ENCODE measurements at places on chromosomes 4 and X.

- DNase-seq = no peak
These were observed 103.7 kb downstream of the PSAPL1 start for GRCh38 chr4:7330811-7331681.

GRCh38 chr4:148787831-148788477 lies 345.7 kb upstream of the NR3C2 start:
- DNase-seq = peak; percentile 54

GRCh38 chr4:113221990-113222389 lies 172.5 kb downstream of the ANK2 start:
- DNase-seq = peak; percentile 46

- no peak for DNase-seq
These were observed 94.9 kb downstream of the ENPP6 start for GRCh38 chr4:184122631-184123408.

GRCh38 chr4:160563552-160564282 lies 1460.8 kb downstream of the RAPGEF2 start:
- no peak for DNase-seq

DNA sequence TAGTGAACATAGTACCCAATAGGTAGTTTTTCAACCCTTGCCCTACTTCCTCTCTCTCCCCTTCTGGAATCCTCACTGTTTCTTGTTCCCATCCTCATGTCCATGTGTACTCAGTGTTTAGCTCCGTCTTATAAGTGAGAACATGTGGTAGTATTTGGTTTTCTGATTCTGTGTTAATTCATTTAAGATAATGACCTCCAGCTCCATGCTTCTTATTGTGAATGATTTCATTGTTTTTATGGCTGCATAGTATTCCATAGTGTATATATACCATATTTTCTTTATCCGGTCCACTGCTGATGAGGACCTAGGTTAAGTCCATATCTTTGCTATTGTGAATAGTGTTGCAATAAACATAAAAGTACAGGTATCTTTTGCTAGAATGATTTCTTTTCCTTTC lies 31.0 kb downstream of the IRF2 start:
- no peak for DNase-seq

GRCh38 chr4:155974476-155974749 lies 20.7 kb upstream of the CTSO start:
- DNase-seq = no peak

- peak; percentile 42 for DNase-seq
These were observed 478.0 kb downstream of the KCNIP4 start for GRCh38 chr4:21470535-21470934.

DNA sequence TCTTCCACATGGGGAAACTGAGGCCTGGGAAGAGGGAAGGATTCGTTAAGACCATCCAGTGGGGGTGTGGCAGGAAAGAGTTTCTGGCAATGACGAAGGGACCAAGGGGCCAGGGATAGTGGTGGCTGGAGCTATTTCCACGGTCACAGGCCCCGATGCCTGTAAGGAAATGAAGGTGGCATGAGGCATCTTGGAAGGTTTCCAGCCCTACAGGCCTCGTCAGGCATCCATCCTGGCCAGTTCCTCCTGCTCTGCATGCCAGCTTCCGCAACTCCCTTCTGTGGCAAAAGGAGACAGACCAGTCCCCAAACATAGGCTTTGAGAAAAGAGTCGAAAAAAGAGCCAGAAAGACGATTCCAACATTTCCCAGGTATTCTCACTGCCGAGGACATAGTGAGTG lies 9.2 kb upstream of the C4orf50 start:
- DNase-seq = no peak

- DNase-seq = no peak
These were observed 74.6 kb upstream of the EXOC1L start for GRCh38 chr4:55745014-55745413.

GRCh38 chr4:39063430-39063829 lies 1.4 kb downstream of the KLHL5 start:
- no peak for DNase-seq

GRCh38 chr4:124535003-124535402 lies 177.5 kb downstream of the ANKRD50 start:
- DNase-seq = no peak

DNA sequence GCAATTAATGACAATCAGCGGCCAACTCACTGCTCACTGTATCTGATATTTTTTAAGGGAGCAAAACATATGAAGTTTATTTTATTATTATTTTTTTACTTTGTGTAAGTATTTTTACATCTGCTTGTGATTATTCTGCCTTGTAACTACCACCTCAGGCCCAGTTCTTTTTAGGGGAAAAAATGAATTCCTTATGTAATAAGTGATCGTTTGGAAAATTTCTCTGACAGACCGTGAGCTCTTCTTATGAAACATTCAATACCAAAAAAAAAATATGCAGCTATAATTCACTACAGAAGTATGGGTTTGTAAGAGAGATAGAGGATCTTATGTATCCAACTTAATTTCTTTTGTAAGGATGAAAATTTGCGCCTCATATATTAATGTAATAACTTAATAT lies 33.5 kb upstream of the STOX2 start:
- no peak for DNase-seq

DNA sequence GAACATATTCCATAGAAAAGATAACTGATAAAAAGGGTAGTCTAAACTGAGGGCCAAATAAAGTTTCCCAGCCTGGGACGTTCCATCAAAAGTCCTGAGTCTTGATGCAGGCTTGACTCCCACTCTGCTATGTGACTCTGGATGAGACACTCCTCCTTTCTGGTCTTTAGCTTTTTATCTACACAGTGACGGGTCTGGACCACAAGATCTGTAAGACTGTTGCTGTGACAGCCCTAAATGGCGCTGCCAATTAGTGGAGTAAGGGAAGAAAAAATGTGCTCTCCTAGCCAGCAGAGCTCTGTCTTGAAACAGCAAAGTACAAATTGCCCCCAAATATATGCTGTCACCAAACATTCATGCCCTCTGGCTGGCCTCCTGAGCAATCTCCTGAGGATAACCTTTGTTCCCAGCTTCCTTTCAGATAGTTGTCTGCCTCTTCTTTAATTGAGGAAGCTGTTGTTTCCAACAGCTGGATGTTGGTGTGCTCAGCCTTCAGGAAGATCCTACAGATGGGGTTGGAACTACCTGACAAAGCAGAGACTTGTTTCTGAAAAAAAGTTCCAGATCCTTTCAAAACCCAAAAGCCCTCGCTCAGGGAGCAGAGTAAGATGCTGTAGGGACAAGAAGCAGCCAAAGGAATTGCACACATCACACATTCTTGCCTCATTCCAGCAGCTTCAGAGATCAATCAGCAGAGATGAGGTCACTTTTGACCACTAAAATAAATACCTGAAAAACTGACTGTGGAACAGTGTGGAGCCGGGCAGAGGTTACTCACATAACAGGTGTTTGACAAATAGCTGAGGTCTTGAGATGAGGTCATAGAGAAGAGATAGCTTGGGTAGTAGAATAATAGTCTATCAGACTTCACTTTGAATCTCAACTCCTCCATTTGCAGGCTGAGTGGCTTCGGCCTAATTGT lies 383.4 kb upstream of the FGF13 start:
- DNase-seq = peak; percentile 50

DNA sequence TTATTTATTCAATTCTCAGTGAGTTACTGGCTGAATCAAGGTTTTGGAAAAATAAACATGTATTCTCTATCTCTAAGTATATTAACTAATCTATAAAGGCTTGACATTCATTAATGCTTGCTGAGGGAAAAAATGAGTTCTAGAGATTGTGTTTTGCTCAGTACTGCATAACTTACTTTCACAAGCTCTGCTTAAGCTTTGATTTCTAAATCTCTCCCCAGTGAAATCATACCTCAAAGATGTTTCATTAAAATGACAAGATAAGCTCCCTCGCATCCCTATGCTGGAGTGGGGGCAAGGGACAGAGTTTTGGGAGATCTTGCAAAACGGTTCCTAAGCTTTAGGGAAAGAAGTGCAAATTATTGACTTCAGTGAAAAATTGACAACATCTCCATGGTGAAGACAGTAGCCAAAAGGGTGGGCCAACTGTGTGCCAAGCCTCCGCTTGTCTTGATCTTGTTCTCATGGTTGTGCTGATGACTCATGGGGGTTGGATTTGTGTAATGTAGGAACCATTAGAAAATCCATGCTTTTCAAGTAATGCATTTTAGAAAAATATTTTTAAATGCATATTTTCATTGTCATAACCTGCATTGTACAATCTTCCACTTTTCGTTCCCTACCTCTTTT lies 521.4 kb downstream of the RPA4 start:
- DNase-seq = no peak

DNA sequence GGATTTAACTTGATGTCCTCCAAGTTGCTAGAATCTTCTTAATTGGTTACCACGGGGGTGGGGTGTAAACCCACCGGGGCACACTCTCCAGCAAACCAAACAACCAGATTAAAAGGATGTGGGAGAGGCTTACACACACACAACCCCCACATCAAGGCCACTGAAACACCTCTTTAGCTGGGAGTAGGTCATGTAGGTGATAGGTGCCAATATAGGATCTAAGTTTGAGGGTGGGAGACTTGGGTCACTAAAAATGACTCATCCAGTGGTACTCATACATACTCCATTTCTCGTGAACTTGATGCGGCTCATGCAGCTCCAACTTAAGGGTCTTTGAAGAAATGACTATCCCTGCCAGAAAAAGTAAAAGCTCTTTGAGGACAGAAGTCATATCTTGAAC lies 20.5 kb upstream of the CD40LG start:
- DNase-seq = no peak

- no peak for DNase-seq
These were observed 79.9 kb downstream of the CPZ start for GRCh38 chr4:8672486-8672885.

- DNase-seq = no peak
These were observed 646.6 kb downstream of the ANKRD50 start for GRCh38 chr4:124065936-124066335.

DNA sequence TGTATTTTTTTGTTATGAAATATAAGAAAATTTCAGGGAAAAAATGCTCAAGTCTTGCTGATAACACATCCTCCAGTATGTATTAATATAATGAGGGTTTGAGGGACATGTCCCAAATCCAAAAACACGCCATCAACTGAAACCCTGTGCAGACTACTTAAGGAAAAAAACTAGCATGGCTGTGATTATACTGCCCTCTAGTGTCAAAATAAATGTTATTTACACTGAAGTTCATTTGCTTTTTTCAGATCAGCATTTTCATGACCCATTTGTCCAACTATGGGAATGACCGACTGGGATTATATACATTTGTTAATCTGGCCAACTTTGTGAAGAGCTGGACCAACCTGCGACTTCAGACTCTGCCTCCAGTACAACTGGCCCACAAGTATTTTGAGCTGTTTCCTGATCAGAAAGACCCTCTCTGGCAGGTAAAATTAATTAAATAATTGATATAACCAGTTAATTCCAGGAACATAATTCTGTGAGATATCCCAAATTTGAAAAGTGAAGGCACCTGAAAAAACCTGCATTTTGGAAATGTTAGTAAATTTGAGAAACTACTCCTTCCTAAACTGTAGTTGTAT lies 128.5 kb downstream of the PRSS12 start:
- peak; percentile 76 for DNase-seq

DNA sequence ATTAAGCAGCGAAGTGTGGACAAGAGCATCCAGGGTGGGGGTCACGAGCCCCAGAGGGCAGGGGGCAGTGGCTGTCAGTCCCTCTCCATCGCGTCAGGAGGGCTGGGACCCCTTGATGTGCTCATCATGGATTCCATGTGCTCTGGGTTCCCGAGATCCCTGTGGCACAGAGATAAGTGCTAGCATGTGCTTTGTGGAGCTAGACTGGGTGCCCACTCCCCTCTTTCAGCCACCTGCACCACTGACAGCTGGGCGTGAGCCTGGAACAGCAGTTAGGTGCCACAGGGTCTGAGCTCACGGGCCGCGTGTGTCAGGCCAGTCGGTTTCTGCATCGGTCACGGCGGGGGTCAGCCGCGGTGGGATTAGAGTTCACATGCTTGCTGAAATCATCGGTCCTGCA lies 24.3 kb downstream of the CPZ start:
- no peak for DNase-seq

GRCh38 chr4:40264995-40265909 lies 68.4 kb downstream of the RHOH start:
- DNase-seq = no peak

DNA sequence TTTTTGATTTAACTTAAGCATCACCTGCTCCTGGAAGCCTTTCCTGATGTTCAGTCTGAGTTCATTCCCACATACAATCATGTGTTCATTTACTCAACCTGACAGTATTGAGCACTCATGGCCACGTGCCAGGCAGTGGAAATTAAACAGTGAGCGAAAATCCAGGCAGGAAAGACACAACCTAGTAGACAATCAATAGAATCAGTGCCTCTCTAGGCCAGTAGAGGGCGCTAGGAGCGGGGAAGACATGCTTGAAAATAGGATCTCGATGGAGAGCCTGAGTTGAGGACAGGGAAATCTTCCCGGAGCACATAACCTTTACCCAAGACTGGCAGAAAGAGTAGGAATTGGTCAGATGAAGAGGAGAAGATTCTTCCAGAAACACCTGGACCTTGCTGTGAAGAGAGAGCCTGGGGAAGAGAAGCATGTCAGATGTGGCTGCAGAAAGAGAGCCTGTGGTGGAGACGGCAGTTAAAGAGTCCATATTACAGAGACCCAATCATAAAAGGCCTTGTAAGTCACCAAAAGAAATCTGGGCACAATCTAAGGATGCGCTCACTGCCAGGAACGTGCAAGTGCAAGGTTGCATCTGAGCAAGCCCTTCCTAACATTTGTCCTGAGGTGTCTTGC lies 103.5 kb downstream of the LDB2 start:
- DNase-seq = peak; percentile 58

- DNase-seq = peak; percentile 3
These were observed 136.0 kb downstream of the FAM53A start for GRCh38 chr4:1547856-1548826.

- DNase-seq = no peak
These were observed 646.5 kb upstream of the ACTRT1 start for GRCh38 chrX:128698573-128699181.

DNA sequence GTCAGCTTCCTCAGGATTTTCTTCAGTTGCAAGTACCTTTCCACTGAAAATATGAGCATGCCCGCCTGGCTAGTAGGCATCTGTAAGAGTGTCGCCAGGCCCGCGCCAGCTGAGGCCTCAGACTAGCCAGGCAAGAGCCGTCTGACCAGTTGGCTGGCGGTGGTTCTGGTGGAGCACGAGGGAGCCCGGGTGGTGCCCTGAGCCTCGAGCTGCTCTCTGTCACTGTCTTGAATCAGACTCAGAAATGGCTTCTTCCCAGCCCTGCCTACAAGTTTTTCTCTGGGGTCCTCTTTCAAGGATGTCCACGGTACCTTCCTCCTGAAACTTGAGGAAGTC lies 11.9 kb downstream of the GRPEL1 start:
- DNase-seq = no peak
